ENCODE measurements at places on chromosomes 5 and 9.

DNA sequence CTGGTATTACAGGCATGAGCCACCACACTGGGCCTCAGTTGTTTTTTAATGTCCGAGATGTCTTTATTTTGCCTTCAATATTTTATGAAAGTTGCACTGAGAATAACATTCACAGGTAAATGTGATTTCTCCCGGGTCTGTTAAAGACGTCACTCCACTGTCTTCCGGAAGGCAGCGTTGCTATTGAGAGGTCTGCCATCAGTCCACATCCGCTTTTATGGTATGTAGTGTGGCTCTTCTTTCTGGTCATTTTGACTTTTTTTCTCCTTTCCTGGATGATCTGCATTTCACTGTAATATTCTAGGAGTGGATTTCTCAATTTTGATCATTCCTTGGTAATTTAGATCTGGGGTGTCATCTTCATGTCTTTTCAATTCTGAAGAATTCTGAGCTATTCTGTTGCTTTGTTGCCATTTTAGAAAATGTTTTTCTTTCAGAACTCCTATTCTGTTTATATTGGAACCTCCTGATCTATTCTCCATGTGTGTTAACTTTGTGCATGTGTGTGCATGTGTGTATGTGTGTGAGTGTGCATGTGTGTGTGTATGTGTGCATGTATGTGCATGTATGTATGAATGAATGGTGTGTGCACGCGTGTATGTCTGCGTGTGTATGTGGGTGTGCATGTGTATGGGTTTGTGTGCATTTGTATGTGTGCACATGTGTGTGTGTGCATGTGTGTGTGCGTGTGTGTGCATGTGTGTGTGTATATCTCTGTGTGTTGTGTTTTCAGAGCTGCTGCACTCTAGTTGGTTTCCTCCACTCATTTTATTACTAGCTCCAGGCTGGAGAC, 1.9 kb upstream of the LCN1 start:
- DNase-seq: no peak

DNA sequence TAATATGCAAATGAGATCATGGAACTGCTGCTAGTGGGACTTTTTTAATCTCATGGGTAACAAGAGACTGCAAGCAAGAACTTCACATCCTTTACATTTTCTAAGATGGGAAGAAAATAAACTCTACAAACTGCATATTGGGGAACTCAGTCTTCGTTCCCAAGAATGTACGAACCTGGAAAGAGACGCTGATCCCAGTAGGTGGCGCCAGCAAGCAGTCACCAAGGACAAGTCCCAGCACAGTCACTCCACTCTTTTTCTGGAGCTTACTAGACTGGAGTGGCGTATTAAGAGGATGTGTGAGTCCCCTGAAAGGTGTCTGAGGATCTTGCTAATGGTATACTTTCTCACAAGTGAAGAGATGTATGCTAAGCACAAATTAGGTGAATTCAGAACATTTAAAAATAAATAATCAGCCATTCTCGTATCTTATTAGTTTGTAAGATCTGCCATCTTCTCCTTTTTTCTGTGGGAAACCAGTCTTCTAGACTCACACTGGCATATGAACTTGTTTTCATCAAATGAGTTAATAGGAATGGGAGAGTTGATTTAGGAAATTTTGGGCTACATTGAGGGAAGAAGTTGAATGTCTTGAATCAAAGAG, 16.0 kb upstream of the PUM3 start:
- DNase-seq: peak; percentile 55

GRCh38 chr9:38084556-38084880, 15.5 kb upstream of the SHB start:
- DNase-seq: no peak

GRCh38 chr5:34484216-34484920, 171.8 kb upstream of the RAI14 start:
- DNase-seq: no peak

GRCh38 chr5:59036274-59036961, 453.5 kb downstream of the RAB3C start:
- peak; percentile 51 for DNase-seq

GRCh38 chr9:113548221-113549041, 84.9 kb downstream of the RGS3 start:
- DNase-seq: peak; percentile 57

DNA sequence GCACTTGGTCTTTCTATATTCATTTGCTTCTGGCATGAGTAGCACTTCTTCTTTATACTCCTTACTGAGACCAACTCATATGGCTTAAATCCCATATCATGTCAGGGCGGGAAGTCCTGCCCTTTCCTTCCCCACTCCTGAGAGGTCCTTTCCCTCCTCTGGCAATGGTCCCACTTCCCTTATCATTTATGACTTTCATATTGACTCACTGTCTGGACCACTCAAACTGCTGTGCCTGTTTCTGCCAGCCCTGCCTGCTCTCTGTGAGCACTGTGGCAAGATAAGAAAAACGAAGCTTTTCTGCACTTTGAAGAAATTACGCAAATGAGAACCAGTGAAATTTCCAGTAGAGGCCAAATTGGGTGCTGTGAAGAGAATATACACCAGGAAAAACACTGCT, 58.1 kb downstream of the ZNF474 start:
- no peak for DNase-seq

GRCh38 chr9:135864447-135865049, 42.8 kb downstream of the CAMSAP1 start:
- peak; percentile 41 for DNase-seq

All from muscle of back (tissue), 13 donors.